ENCODE measurements at places on chromosomes 11 and 22. TPM values are rescaled to one million over a fixed set of nuclear protein-coding genes. Genes with fewer than 3 reads are reported as not detected.

GRCh38 chr11:16086229-16086819 lies 270.0 kb downstream of the SOX6 start:
- no peaks in the 10 kb centered on the region for H3K4me1 ChIP-seq
- H3K27ac ChIP-seq = no peak overlapping the region
- no peak for DNase-seq
- no peak overlapping the region for H3K4me3 ChIP-seq
- H3K27me3 ChIP-seq = no peaks in the 10 kb centered on the region

RPS13 gene
- total RNA-seq = 802 TPM

SLC1A2 gene
- 62.5 TPM for total RNA-seq

- DNase-seq = no peak
- H3K36me3 ChIP-seq = no peaks in the 10 kb centered on the region
- H3K27me3 ChIP-seq = no peaks in the 10 kb centered on the region
- H3K4me3 ChIP-seq = no peak overlapping the region
- H3K4me1 ChIP-seq = no peaks in the 10 kb centered on the region
Observed at GRCh38 chr11:116366980-116367645, 405.7 kb downstream of the BUD13 start.

DNA sequence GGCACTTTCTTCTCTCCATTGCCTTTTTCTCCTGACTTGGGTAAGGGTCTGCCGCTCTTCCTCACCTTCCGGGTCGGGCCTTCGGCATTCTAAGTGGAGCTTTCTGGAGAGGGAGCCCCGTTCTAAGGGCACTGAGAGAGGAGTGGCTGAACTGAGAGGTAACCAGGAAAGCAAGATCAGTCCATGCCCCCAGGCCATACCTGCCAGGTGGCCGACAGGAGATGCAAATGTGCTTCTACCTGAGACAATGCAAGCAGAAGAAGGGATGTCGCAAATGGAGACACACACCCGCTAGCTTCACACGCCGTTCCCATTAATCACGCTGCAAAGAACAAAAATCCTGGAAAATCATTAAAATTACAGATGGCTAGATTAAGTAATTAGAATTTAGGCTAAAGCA lies 156.4 kb upstream of the TBCEL start:
- DNase-seq = no peak
- no peaks in the 10 kb centered on the region for H3K27me3 ChIP-seq
- H3K4me1 ChIP-seq = no peaks in the 10 kb centered on the region
- no peak overlapping the region for H3K4me3 ChIP-seq
- H3K36me3 ChIP-seq = no peaks in the 10 kb centered on the region

GRCh38 chr11:61699737-61700160 lies 19.6 kb downstream of the DAGLA start:
- H3K27me3 ChIP-seq = no peaks in the 10 kb centered on the region
- peaks cover 70% of the 10 kb centered on the region for H3K4me1 ChIP-seq
- H3K27ac ChIP-seq = peak overlapping the region; percentile 86
- DNase-seq = peak; percentile 79
- no peaks in the 10 kb centered on the region for H3K36me3 ChIP-seq

All from pancreas (tissue), 10 donors.